ENCODE measurements at places on chromosomes 7 and 10.

DNA sequence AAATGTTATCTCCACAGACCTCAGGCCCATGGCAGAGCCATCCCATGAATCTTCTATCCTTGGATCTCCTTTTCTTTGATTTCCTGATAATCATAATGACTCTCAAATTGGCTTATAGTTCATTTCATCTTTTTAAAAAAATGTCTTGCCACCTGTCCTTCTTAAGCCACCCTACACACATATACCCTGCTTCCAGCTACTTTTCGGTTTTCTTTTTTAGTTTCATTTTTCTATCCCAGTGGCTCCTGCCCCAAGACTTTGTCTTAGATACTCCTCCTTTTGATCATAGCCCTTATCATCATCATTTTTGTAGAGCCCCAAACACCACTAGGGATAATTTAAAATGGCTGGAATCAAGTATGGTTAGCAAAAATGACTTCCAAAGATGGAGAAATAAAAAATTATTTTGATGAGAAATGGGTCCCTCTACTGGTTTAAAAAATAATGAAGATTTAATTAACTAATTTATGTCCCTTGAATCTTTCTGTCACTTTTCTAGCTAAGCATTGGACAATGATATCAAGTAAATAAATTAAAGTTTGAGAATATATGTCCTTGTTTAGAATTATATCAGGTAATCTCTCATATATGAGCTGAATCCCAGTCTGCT lies 277.3 kb upstream of the SEMA3D start:
- DNase-seq = no peak

DNA sequence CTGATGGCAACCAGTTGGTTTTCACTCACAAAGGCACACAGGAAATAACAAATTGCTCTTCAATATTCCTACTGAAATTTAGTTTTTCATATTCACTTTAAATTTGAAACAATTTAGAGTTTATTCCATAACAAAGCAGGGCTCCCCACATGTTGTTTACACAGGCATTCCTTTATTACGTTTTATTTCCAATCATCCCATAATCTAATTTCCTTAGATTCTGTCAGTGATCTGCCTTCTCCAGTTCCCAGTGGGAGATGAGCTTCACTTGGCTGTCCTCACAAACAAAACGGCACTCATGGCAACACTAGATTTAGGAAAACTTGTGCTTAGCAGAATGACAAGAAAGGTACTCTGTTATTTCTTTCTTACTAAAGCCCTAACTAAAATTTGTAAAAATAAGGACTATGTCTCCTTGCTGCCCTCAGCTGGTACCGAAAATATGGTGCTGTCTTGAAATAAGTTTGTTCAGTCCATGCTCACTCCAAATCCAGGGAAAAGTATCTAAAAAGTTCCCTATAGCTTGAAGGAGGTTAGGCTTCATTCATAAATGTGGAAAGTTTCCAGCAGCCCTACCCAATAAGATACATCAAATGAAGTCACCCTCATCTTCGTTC lies 23.0 kb downstream of the PHYH start:
- DNase-seq = no peak

GRCh38 chr7:55034776-55035175 lies 16.0 kb downstream of the EGFR start:
- no peak for DNase-seq

DNA sequence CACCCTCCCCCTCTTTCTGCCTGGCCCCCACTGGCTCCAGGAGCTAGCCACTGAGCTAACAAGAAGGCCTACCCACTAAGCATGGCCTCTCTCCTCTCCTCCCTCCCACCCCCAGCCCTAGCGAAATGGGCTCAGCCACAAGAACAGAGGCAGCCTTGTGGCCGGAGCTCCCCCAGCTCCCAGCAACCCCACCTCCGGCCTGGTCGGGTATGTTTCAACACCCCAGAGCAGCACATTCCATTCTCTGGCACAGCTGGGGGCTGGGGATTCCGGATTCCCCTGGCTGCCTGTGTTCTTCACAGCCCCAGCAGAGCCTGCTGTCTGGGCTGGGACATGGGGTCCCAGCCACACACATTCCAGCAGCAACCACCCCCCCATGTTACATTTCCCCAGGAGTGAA lies 9.0 kb downstream of the SFRP5 start:
- no peak for DNase-seq

GRCh38 chr10:5317547-5318107 lies 47.1 kb upstream of the UCN3 start:
- DNase-seq = peak; percentile 85

DNA sequence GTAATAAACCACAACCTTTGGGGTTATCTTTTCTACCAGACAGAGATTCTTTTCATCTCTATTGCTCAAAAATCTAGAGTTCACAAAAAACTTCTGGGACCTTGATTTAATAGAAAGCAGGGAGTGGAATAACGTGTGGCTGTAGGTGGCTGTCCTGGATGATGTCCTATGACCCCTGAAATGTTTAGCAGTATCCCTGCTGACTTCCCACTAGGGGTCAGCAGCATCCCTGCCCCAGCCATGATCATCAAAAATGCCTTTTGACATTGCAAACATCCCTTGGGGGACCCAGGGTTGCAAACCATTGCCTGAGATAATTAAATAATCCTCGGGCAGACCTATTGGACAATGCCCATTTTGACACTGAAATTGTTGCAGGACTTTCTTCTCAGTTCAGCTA lies 177.1 kb downstream of the USP6NL start:
- no peak for DNase-seq

- no peak for DNase-seq
Observed at GRCh38 chr10:24097751-24098207, 111.2 kb upstream of the KIAA1217 start.

- DNase-seq = no peak
Observed at GRCh38 chr7:105934572-105935185, 28.4 kb upstream of the CDHR3 start.

GRCh38 chr7:79828866-79829265 lies 305.8 kb upstream of the GNAI1 start:
- no peak for DNase-seq

DNA sequence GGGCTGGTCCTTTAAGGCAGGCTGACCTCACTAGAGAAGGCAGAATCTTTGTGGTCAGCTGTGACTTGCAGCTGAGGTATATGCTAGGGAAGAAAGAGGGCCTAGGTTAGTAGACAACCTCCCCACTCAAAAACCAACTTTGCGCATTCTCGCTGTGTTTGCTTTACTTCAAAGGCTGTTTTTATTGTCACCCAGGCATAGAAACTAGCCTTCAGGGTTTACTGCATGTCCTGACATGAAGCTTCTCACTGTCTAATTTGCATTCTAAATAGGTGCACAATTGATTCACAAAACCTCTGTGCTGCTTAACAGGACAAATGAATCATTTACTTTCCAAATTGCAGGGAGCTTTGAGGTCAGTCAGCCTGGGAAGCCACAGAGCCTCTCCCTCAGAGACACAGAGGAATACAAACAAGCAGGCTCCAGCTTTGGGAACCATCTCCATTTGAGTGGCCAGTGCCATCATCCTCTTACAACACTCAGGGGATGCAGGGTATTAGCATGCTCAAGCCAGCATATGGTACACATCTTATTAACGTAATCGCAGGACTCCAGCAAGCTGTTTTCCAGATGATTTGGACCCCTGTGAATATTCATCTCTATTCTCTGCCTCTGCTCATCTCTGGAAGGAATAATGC lies 596.4 kb upstream of the GHITM start:
- DNase-seq = no peak

DNA sequence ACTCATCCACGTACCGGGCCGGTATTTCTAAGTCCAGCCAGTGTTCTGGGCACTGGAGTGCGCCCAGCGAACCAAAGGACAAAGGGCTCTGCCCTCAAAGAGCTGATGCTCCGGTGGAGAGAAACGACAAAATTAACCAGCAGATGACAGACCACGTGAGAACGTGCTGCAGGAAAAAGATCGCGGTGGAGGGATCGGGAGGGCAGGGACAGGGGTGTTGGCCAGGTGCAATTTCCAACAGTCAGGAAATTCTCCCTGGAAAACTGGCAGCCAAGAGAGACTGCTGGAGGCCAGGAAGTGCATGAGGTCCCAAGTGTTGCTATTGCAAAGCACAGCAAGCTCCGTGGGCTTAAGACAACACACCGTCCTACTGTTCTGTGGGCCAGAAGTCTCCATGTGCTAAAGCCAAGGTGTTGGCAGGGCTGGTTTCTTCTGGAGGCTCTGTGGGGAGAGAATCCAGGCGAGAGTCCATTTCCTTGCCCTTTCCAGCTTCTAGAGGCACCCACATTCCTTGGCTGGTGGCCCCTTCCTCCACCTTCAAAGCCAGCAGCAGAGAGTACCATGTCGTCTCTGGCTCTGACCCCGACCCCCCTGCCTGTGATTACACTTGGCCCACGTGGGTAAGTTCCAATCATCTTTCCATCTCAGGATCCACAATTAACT lies 21.3 kb upstream of the AMZ1 start:
- DNase-seq = no peak

GRCh38 chr10:84902553-84902952 lies 574.2 kb downstream of the CCSER2 start:
- no peak for DNase-seq

- peak; percentile 76 for DNase-seq
Observed at GRCh38 chr7:158973440-158973839, 117.1 kb downstream of the DYNC2I1 start.

DNA sequence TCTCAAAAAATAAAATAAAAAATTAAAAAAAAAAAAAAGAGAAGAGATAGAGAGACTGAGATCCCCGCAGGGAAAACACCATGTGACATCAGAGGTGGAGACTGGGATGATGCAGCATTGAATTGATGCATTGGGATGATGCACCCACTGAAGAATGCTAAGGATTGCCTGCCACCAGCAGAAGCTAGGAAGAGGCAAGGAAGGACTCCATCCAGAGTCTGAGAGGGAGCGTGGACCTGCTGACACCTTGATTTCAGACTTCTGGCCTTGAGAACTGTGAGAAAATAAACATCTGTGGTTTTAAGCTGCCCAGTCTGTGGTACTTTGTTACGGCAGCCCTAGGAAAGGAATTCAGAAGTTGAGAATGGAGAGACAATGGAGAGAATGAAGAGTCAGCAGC lies 89.8 kb upstream of the PRPS1L1 start:
- no peak for DNase-seq

- DNase-seq = no peak
Observed at GRCh38 chr10:125562737-125563136, 120.2 kb downstream of the TEX36 start.

- DNase-seq = peak; percentile 33
Observed at GRCh38 chr7:149773446-149774236, at the start of gene ZNF467. ZNF467 (minus strand) TSS chr7:149773588; CDS start chr7:149771032, 2,556 bp downstream.

GRCh38 chr7:42262964-42263363 lies 26.0 kb upstream of the GLI3 start:
- DNase-seq = no peak

DNA sequence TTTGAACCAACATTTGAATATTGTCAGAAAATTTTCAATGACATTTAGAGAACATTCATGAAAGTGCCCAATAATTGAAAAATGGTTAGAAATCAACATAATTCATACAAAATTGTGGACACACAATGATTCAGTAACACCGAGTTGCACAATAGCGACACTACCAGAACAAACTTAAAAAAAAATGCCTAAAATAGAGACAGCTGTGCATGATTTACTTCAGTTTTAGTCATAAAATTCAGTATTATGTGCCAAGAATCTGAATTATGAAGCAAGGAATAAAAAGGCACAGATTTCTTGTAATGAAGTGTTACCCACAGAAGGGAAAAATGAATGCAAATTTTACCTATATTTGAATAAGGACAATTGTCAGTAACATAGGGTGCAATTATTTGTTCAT lies 396.0 kb downstream of the SEMA3D start:
- no peak for DNase-seq

DNA sequence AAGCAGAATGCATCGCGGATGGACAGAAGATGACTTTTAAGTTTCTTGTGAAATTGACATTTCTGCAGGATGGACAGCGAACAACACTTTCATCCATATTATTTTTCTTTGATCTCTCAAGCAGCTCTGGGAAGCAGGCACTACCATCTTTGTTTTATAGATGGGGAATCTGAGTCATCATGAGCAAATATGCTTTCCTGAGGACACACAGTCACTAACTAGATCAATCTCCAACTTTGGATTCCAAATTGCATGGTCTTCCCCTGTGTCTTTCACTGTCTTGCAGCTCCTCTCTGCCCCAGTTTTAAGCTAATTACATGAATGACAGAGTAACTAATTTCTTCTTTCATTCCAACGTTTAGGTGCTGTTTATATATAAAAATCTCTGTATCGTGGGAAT lies 201.5 kb downstream of the ADAM12 start:
- DNase-seq = no peak

GRCh38 chr7:127678947-127679346 lies 27.0 kb downstream of the SND1 start:
- no peak for DNase-seq

DNA sequence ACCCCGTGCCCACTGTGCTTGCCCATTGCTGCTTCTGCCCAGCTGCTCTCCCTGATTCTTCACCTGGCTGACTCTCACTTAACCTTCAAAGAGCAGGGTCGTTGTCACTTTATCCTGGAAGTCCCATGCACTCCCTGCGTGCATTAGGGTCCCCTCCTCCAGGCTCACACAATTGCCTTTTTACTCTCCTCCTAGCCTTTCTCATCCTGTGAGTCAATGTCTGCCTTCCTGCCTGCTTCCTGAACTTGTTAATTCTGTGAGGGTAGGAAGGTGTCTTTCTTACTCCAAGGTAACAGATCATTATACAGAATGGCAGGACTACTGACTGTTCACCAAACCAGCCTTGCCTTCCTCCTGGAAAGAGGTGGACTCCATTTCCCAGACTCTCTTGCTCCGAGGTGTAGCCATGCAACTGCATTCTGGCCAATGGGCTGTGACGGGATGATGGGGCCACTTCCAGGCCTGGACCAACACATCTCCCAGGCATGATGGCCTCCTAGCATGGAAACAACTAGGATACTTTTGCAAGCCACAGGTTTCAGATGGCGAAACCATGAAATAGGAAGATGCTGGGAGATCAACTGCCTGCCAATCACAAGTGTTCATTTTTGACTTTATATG lies 54.7 kb downstream of the ARHGAP22 start:
- DNase-seq = no peak

DNA sequence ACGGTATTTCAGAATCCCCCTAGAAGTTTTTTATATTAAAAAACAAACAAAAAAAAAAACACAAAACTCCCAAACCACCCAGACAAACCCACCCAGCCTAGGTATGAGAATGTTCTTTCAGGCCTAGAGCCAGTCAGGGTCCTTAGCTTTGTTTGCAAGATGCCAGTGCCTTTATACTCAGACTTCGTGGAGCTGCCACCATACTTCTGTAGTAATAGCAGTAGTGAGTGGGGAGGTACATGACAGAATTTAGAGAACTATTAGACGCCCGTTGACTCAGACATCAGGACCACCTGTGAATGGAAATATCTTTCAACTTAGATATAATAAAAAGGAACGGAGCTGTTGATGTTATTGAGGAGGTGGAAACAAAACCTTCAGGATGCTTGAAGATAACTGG lies 138.2 kb upstream of the MKLN1 start:
- no peak for DNase-seq

- DNase-seq = no peak
Observed at GRCh38 chr10:77939561-77940001, 13.0 kb upstream of the DLG5 start.

GRCh38 chr7:22667187-22667561 lies 59.8 kb upstream of the IL6 start:
- no peak for DNase-seq

- no peak for DNase-seq
Observed at GRCh38 chr10:16612115-16612980, 90.7 kb upstream of the C1QL3 start.

- no peak for DNase-seq
Observed at GRCh38 chr7:132118641-132119040, 457.6 kb downstream of the PLXNA4 start.

Data from stimulated activated CD8-positive, alpha-beta memory T cell treated with anti-CD3 and anti-CD28 coated beads, Interleukin-4, amount 100 ng/mL, for 48 hours (primary cell).